ENCODE measurements at places on chromosomes 1 and 21.

GRCh38 chr21:33360281-33360680 is 35.5 kb downstream of the IFNAR1 start:
- DNase-seq: no peak

DNA sequence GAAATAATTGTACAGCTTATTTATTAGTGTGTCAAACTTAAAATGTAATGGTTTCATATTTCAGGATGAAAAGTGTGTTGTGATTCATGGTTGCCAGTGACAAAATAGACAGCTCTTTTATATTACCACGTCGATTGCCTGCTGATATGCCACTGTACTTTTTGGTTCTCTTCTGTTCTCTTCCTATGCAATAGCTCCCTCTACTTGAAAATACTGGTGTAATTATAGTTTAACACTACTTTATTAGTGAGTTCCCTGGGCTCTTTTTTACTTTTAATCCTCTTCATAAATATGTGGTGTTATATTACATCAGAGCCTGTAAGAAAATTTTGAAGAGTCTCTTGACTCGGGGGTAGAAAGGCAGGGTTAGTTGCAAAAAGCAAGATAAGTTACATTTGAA is 111.3 kb downstream of the PATJ start:
- no peak for DNase-seq

- no peak for DNase-seq
These were observed 159.6 kb downstream of the TOMM20 start for GRCh38 chr1:234969011-234969441.

DNA sequence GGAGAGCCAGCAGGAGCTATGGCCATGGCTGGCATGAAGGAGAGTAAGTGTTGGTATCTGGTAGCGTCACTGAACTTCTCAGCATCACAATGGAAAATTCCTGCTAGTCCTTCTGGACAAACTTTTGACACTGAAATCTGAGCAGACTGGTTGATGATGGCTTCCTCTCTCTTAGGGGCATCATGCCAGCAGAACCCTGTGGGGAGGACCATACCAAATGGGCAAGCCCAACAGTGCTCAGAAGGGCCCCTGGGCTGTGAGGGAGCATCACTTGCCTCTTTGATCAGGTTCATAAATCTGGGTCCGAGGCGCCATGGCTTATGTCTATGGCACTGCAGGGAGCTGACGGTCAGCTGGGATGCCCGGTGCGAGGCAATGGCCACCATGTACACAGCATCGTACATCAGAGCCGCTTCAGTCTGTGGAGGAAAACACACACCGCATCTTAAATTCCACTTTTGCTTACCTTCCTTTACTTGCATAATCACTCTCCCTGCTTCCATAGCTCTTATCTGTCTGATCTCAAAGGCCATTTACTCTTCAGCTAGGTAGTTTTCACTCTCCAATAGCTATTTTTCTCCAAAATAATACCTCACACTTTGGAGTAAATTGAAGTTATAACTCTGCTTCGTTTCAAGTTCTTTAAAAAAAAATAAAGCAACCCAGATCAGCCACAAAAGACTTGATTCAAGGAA is 297.1 kb downstream of the GRIK1 start:
- no peak for DNase-seq

DNA sequence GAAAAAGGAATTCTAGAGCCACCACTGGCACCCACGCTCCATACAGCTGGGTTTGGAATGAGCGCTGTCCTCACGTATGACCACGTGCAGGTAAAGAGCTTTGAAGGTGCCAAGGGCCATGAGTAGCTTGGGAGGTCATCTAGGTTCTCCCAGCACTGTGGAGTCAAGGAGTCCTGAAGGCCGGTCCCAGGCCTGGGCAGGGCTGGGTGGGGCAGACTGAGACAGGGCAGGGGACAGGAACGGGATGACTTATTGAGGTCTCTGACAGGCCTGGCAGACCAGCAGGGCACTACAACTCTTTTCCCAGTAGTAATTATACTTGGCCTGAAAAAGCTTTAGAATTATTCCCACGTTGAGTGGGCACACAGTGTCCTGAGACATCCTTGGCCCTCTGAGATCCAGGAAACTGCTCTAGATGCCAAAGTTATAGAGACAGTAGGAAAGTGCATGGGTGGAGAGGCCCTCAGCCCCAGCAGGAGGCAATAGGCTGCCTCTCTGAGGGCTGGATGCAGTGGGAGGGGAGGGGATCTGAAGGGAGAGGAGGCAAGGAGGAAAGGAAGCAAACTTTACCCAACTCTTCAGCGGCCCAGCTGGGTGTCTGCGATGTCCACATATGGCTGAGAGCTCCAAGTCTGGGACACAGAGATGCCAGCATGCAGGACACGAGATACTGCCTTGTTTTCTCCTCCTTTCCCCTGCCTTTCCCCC is 1.8 kb upstream of the CDA start:
- no peak for DNase-seq

DNA sequence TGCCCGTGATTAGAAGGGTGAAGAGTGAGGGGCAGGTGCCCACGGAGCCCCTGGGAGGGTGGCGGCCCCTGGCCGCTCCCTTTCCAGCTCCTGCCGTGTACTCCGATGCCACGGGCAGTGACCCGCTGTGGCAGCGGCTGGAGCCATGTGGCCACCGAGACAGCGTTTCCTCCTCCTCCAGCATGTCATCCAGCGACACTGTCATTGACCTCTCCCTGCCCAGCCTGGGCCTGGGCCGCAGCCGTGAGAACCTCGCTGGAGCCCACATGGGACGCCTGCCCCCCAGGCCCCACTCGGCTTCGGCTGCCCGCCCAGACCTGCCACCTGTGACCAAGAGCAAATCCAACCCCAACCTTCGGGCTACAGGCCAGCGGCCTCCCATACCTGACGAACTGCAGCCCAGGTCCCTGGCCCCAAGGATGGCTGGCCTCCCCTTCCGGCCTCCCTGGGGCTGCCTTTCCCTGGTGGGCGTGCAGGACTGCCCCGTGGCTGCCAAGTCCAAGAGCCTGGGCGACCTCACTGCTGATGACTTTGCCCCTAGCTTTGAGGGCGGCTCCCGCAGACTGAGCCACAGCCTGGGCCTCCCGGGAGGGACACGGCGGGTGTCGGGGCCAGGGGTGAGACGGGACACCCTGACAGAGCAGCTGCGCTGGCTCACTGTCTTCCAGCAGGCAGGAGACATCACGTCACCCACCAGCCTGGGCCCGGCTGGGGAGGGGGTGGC is 22.0 kb downstream of the PANK4 start:
- DNase-seq: no peak

GRCh38 chr1:175514387-175514953 is 228.9 kb downstream of the TNR start:
- DNase-seq: no peak
